ENCODE measurements at places on chromosomes 4 and X. TPM values are rescaled to one million over a fixed set of nuclear protein-coding genes. Genes with fewer than 3 reads are reported as not detected.

HTRA3 gene
- not detected for polyA plus RNA-seq

- no peaks in the 10 kb centered on the region for H3K4me1 ChIP-seq
- no peak overlapping the region for H3K27ac ChIP-seq
- DNase-seq: no peak
- no peaks in the 10 kb centered on the region for H3K36me3 ChIP-seq
- no peak overlapping the region for H3K4me3 ChIP-seq
These were observed 323.4 kb upstream of the SLC7A11 start for GRCh38 chr4:138565576-138565975.

DNA sequence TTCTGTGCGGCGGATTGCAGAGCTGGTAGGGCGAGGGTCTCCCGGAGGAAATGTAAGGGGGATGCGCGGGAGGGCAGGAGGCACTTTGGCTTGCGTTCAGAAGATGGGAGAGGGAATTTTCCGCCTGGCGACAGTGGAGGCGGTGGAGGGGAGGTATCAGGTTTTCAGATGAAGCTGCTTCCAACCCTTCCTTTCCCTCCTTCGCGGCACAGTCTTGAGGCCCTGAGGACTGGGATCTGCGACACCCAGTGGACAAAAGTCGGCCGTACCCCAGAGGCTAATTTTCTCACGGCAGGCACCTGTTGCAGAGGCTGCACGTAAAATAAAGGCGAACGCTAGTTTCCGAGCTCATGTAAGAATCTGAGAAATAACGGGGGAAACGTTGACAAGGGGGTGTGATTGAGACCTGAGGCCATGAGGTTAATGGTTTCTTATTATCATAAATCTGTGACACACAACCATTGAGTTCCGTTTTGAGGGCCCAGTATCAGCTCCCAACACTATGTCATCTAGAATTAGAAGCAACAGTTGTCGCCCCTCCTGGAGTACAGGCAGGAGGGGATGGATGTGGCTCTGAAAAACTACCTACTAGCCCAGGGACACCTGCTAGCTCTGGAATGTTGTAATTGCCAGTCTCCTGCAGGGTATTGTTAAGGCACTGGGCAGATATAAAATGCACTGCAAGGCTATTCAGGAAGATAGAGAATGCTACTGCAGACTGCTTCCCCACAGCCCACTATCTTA lies 1.1 kb downstream of the ZCCHC18 start:
- no peaks in the 10 kb centered on the region for H3K27me3 ChIP-seq
- peak overlapping the region; percentile 65 for H3K4me3 ChIP-seq
- peak; percentile 65 for DNase-seq
- H3K27ac ChIP-seq: peak overlapping the region; percentile 29

GPC3 gene
- polyA plus RNA-seq: not detected

SUPT20HL1 gene
- not detected for polyA plus RNA-seq

GRCh38 chr4:23737571-23737970 lies 152.3 kb downstream of the PPARGC1A start:
- no peaks in the 10 kb centered on the region for H3K4me1 ChIP-seq
- no peak for DNase-seq
- no peaks in the 10 kb centered on the region for H3K27me3 ChIP-seq

DCAF4L1 gene
- polyA plus RNA-seq: 0.36 TPM

ATP11C gene
- 10.5 TPM for polyA plus RNA-seq

DNA sequence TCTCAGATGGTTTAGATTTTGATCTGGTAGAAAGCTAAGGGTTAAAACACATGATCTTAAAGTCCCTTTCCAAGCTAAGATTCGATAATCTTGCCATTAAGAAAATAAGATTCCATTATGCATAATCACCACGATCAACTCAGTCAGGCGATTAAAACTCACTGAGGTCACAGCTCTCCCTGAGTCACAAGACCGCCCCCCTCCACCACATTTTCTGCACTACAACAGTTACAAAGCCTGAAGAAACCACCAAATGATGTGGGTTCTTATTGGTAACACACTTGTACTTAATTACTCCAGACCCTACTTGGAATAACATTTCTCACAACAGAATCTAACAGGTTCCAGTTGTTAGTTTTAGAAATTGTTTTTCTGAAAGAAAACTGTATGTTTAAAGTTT lies 62.8 kb downstream of the SH3KBP1 start:
- peaks cover 9% of the 10 kb centered on the region for H3K4me1 ChIP-seq
- no peaks in the 10 kb centered on the region for H3K27me3 ChIP-seq
- no peaks in the 10 kb centered on the region for H3K36me3 ChIP-seq
- no peak for DNase-seq
- H3K4me3 ChIP-seq: no peak overlapping the region

GRCh38 chr4:173381610-173382009 lies 10.9 kb downstream of the SAP30 start:
- no peak for DNase-seq
- no peaks in the 10 kb centered on the region for H3K4me1 ChIP-seq
- H3K36me3 ChIP-seq: no peaks in the 10 kb centered on the region

RPS6KA6 gene
- polyA plus RNA-seq: 0.20 TPM

- H3K27me3 ChIP-seq: peaks cover 17% of the 10 kb centered on the region
- peaks cover 31% of the 10 kb centered on the region for H3K4me1 ChIP-seq
- H3K27ac ChIP-seq: no peak overlapping the region
- no peak overlapping the region for H3K4me3 ChIP-seq
- no peak for DNase-seq
- H3K36me3 ChIP-seq: no peaks in the 10 kb centered on the region
These were observed 2.7 kb downstream of the CRMP1 start for GRCh38 chr4:5890063-5890727.

NAT8L gene
- polyA plus RNA-seq: not detected

GRCh38 chr4:10354746-10355145 lies 102.5 kb downstream of the ZNF518B start:
- peaks cover 7% of the 10 kb centered on the region for H3K27me3 ChIP-seq
- DNase-seq: no peak
- no peak overlapping the region for H3K4me3 ChIP-seq
- H3K36me3 ChIP-seq: no peaks in the 10 kb centered on the region

VCX3A gene
- not detected for polyA plus RNA-seq

GRCh38 chr4:122583906-122584305 lies 37.0 kb downstream of the IL21 start:
- H3K4me3 ChIP-seq: no peak overlapping the region
- H3K4me1 ChIP-seq: no peaks in the 10 kb centered on the region
- H3K36me3 ChIP-seq: no peaks in the 10 kb centered on the region
- H3K27ac ChIP-seq: no peak overlapping the region
- no peaks in the 10 kb centered on the region for H3K27me3 ChIP-seq

GRCh38 chrX:153812220-153812619 lies 17.8 kb downstream of the SSR4 start:
- H3K27me3 ChIP-seq: no peaks in the 10 kb centered on the region
- no peaks in the 10 kb centered on the region for H3K36me3 ChIP-seq
- H3K27ac ChIP-seq: no peak overlapping the region
- no peaks in the 10 kb centered on the region for H3K4me1 ChIP-seq
- DNase-seq: no peak

- peak overlapping the region; percentile 81 for H3K4me3 ChIP-seq
- peaks cover 51% of the 10 kb centered on the region for H3K4me1 ChIP-seq
- no peaks in the 10 kb centered on the region for H3K27me3 ChIP-seq
- peak; percentile 92 for DNase-seq
These were observed 571 bp downstream of the CCNI start for GRCh38 chr4:77074981-77075855.

- no peak overlapping the region for H3K27ac ChIP-seq
- H3K27me3 ChIP-seq: no peaks in the 10 kb centered on the region
- H3K36me3 ChIP-seq: no peaks in the 10 kb centered on the region
- no peak overlapping the region for H3K4me3 ChIP-seq
- H3K4me1 ChIP-seq: no peaks in the 10 kb centered on the region
These were observed 815.5 kb downstream of the DMD start for GRCh38 chrX:32395878-32396277.

SCOC gene
- 7.3 TPM for polyA plus RNA-seq

SMR3B gene
- not detected for polyA plus RNA-seq

MGARP gene
- polyA plus RNA-seq: 0.28 TPM

FRMPD3 gene
- polyA plus RNA-seq: 2.2 TPM

- no peaks in the 10 kb centered on the region for H3K27me3 ChIP-seq
- no peak overlapping the region for H3K4me3 ChIP-seq
- DNase-seq: no peak
- H3K27ac ChIP-seq: no peak overlapping the region
These were observed 129.3 kb downstream of the SHROOM3 start for GRCh38 chr4:76564123-76564915.

MAGEA1 gene
- polyA plus RNA-seq: not detected

DNA sequence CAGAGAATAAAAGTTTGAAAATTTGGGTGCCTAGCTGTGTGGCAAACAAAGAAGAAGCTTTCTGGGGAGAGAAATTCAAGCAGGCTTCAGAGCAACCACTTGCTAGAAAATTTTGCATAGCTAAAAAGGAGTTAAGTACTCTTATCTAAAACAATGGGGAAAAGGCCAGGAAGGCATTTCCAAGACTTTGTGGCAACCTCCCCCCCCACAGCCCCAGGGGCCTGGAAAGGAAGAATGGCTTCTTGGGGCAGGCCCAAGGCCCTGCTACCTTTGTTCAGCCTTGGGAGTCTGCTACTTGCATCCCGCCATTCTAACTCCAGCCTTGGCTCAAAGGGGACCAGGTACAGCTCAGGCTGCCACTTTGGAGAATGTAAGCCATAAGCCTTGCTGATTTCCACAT lies 102.2 kb downstream of the PTCHD1 start:
- H3K4me3 ChIP-seq: no peak overlapping the region
- no peak for DNase-seq
- H3K36me3 ChIP-seq: no peaks in the 10 kb centered on the region
- H3K4me1 ChIP-seq: no peaks in the 10 kb centered on the region

GRCh38 chrX:148874636-148875246 lies 374.3 kb downstream of the AFF2 start:
- H3K27ac ChIP-seq: no peak overlapping the region
- no peak overlapping the region for H3K4me3 ChIP-seq
- no peaks in the 10 kb centered on the region for H3K27me3 ChIP-seq
- H3K4me1 ChIP-seq: no peaks in the 10 kb centered on the region

GRCh38 chr4:70996018-70996360 lies 2.5 kb downstream of the DCK start:
- peak; percentile 15 for DNase-seq
- H3K4me3 ChIP-seq: peak overlapping the region; percentile 97
- H3K27me3 ChIP-seq: no peaks in the 10 kb centered on the region
- peaks cover 24% of the 10 kb centered on the region for H3K36me3 ChIP-seq

PABPC1L2A gene
- polyA plus RNA-seq: not detected

DNA sequence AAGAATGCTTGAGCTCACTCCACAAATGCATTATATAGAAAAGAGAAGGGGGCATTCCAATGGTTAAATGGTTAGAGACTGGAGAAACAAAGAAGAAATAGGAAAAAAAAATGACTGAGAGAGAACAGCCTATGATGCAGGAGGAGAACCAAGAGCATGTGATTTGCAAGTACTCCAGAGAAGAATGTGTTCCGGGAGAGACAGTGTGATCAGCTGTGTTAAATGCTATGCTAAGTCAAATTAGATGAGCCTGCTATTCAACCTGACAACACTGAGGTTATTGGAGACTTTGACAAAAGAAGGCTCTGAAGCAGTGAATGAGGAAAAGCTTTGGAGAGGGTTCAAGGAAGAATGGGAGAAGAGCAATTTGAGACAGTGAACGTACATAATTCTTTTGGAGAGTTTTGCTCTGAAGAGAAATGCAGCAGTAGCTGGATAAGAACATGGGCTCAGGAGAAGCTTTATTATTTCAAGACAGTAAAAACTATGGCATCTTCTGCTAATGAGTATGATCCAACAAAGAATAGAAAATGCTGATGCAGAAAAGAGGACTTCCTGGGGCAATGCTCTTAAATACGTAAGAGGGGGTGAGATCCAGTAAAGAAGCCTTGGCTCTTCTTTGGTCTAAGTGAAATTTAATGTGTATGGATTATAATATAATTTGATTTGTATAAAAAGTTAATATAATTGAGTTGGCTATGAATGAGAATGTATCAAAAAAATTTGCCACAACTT lies 66.3 kb downstream of the PPP3CA start:
- no peak overlapping the region for H3K27ac ChIP-seq
- peaks cover 4% of the 10 kb centered on the region for H3K36me3 ChIP-seq
- H3K27me3 ChIP-seq: no peaks in the 10 kb centered on the region
- no peak for DNase-seq
- H3K4me3 ChIP-seq: no peak overlapping the region
- H3K4me1 ChIP-seq: peaks cover 43% of the 10 kb centered on the region

GRCh38 chrX:97517763-97518162 lies 634.1 kb downstream of the RPA4 start:
- H3K36me3 ChIP-seq: no peaks in the 10 kb centered on the region
- H3K27ac ChIP-seq: no peak overlapping the region
- no peak overlapping the region for H3K4me3 ChIP-seq
- no peak for DNase-seq

GRCh38 chr4:118739022-118739713 lies 54.0 kb downstream of the METTL14 start:
- DNase-seq: no peak
- no peaks in the 10 kb centered on the region for H3K4me1 ChIP-seq
- no peak overlapping the region for H3K4me3 ChIP-seq
- no peak overlapping the region for H3K27ac ChIP-seq

DNA sequence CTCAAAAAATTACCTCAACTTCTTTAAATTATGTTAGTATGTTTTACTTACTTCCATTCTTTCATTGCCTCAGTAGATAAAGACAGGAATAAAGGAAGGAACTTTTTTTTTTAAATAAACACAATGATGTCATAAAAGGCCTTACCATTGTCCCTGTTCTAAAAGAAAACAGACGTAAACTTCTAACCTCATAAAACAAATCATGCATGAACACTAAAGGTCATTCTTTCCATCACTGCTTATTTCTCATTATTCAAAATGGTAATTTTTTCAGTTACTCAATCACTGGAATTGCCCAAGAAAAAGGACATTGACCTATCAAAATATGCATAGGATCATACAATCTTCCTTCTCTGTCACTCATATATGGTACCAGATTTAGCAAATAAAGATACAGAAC lies 32.2 kb upstream of the ARMCX2 start:
- no peak overlapping the region for H3K4me3 ChIP-seq
- H3K36me3 ChIP-seq: no peaks in the 10 kb centered on the region
- no peak overlapping the region for H3K27ac ChIP-seq
- no peak for DNase-seq

CNGA2 gene
- polyA plus RNA-seq: not detected

RAB40AL gene
- 0.45 TPM for polyA plus RNA-seq

HAUS7 gene
- 25.2 TPM for polyA plus RNA-seq

SLC10A4 gene
- 0.07 TPM for polyA plus RNA-seq

DNA sequence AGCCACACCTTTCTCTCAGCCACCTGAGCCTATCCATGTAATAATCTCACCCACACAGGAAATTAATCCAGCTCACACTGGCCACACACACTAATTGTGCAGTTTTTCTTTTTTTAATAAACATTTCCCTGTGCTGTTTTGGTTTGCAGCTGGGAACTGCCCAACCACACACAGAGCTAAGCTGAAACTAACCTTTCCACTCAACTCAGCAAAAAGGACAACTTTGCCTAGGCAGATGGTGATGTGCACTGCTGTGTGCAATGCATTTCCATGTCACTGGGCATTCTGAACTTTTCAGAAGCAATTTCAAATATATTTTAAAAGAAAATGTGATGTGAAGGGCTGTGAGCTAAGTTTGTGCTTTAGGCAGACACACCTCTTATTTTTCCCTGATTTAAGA lies 70.0 kb upstream of the TLL1 start:
- DNase-seq: no peak
- H3K27ac ChIP-seq: no peak overlapping the region
- no peaks in the 10 kb centered on the region for H3K4me1 ChIP-seq
- H3K27me3 ChIP-seq: no peaks in the 10 kb centered on the region

All from B cell (primary cell).